ENCODE measurements at places on chromosomes 3 and 15.

- DNase-seq, result no peak
These were observed 446.0 kb downstream of the FGF12 start for GRCh38 chr3:192281207-192281880.

- no peak for DNase-seq
These were observed 34.1 kb downstream of the LRIG1 start for GRCh38 chr3:66466606-66467270.

DNA sequence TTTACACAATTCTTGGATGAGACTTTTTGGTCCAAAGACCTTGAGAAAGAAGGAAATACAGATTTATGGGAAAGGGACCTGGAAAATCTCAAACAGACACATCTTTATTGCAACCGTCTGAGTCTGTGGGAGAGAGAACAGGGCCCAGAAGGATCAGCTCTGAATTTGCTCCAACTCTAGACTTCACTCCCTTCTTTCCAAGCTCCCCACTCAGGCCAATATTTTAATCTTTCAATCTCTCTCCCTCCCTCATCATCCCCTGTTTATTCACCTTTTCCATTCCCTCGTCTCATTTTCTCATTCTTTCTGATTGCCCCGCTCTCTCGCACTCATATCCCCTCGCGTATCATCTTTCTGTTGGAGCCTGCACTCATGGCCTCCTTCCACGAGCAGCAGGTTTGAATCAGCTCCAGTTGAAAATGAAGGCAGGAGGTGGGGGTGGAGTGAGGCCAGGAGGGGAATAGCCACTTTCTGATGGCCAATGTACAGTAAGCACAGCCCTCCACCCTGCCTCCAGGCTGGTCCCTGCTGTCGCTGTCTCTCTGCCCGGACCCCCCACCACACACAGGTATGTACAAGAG lies 63.6 kb upstream of the BOC start:
- no peak for DNase-seq

- DNase-seq, result no peak
These were observed 317.7 kb downstream of the VPS13C start for GRCh38 chr15:61742591-61742990.
